ENCODE measurements at places on chromosomes 1 and 21.

GRCh38 chr1:243288062-243288461, 32.2 kb downstream of the SDCCAG8 start:
- DNase-seq: no peak

DNA sequence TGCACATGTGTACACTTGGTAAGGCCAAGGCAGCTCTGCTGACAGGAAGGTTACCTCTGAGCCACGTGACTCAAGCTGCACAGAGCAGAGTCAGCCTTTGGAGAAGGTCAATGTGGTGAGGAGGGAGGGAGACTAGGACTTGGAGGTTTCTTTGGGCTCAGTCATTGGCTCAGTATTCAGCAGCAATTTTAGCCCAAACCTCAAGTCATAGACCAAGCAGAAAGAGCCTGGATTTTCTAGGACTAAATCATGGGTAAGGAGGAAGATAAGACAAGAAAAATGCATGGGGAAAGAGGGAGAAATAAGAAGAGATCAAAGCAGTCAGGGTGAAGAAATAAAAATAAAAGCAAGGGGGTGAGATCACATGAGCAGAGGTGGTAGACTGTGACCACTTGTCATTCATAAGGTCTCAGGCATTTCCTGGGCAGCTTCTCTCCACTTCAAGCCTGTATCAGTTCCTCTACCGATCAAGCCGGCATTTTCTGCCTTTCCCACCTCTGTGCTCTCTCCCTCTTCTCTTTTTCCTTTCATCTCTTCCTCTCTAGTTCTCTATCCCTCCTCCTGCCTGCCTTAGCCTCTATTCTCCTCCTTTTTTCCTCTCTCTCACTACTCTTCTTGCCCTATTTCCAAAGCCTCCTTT, 51.7 kb upstream of the DUSP10 start:
- no peak for DNase-seq

- no peak for DNase-seq
Observed at GRCh38 chr1:210246447-210246846, 13.9 kb downstream of the SERTAD4 start.

DNA sequence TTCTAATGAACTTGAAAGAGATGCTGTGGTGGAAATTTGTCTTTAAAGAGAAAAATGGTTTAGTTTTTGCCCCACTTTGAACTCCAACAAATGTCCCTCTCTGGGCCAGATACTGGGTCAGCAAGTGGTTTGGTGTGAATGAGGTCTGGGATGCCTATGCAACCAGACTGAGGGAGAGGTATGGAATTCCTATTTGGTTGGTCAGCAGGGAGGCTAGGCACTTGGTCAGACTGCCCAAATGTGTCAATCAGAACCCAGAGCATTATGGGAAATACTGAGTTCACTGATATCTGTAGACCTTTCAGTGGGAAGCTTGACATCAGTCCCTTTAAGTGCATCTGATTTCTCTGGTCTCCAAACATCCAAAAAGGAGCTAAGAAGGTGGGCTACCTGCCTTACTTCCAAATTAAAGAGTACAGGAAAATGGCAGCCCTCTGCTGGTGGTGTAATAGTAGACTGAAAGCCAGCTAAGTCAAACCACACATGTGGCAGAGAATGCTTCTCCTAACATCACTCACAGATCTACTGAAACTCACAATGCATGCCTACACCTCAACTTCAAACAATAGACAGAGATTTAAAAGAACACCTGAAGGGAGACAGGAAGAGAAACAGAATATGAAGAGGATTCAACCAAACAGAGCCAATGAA, 510.1 kb downstream of the PLA2G4A start:
- no peak for DNase-seq

GRCh38 chr1:201348211-201348566, 29.3 kb downstream of the TNNT2 start:
- DNase-seq: no peak

DNA sequence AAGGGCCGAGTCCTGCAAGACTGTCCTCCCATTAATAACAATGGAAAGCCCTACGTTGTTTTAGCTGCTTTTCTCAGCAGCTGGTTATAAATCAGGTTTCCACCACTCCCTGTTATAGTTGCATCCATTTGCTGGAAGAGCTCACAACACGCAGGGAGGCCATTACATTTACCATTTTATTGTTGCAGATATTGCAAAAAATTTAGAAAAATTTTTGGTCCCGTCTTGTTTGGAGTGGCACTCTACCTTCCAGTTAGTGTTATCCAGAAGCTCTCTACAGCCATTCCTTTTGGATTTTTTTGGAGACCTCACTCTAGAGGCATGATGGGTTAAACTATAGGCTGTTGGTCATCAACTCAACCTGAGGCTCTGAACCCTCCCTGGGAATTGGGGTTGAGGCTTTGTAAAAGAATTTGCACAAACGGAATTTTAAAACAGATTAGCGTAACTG, 1532.1 kb upstream of the TPTE start:
- DNase-seq: no peak

GRCh38 chr21:44089001-44089911, 17.9 kb upstream of the PWP2 start:
- DNase-seq: no peak

GRCh38 chr1:238104752-238105151, 214.0 kb upstream of the ZP4 start:
- no peak for DNase-seq
